ENCODE measurements at places on chromosomes 7 and 10.

DNA sequence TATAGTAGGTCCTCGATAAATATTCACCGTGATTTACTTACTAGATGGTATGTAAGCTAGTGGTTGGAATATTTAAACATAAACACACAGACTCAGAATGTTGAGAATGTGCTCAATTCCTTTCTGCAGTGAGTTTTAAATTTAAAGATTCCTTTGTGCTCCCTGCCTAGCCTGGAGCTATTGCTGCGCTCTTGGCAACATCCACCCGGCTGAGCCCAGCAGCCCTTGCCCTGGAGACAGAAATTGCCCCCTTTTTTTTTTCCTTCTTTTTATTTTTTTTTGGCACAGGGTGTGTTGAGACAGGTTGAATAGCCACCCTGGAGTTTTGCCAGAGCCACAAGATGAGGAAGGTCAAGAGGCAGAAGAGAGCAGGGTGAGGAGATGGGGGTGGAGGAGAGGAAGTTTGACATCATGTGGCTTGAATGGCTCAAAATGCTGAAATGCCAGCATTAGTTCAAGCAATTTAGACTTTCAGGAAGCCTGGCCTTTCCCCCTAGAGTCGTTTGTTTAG is 180.8 kb downstream of the PRKCQ start:
- no peak for DNase-seq

- no peak for DNase-seq
Observed at GRCh38 chr7:37441386-37441760, 7.3 kb downstream of the ELMO1 start.

GRCh38 chr7:43199371-43200160 is 87.1 kb downstream of the HECW1 start:
- DNase-seq = no peak

- no peak for DNase-seq
Observed at GRCh38 chr7:44078521-44078920, 3.8 kb downstream of the POLM start.

DNA sequence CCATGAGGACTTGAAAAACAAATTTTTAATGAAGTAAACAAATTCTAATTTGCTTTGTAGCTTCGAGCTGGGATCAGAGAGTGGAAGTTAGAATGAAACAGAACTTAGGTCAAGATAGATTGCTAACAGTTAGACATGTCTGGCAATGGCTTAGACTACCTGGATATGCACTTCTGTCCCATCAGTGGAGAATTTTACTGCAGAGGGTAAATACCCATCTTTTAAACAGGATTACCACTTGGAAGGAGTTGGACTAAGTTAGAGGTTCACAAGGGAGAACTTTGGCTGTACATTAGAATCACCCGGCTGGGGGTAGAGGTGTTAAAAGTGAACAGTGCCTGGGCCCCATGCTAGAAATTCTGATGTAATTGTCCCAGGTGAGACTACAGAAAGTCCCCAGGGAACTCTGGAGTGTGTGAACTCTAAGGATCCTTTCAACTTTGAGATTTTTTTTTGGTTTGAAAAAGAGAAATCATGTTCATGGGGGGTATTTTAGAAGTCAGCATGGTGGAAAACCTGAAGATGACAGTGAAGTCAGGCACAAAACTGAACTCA is 35.5 kb downstream of the ENTPD1 start:
- DNase-seq = no peak

- DNase-seq = no peak
Observed at GRCh38 chr10:103792547-103792946, 62.8 kb downstream of the SH3PXD2A start.

- no peak for DNase-seq
Observed at GRCh38 chr10:21750424-21750823, 216.4 kb downstream of the MLLT10 start.

GRCh38 chr7:46812101-46812675 is 769.7 kb downstream of the TNS3 start:
- no peak for DNase-seq

GRCh38 chr10:77717336-77717735 is 79.7 kb upstream of the KCNMA1 start:
- no peak for DNase-seq

DNA sequence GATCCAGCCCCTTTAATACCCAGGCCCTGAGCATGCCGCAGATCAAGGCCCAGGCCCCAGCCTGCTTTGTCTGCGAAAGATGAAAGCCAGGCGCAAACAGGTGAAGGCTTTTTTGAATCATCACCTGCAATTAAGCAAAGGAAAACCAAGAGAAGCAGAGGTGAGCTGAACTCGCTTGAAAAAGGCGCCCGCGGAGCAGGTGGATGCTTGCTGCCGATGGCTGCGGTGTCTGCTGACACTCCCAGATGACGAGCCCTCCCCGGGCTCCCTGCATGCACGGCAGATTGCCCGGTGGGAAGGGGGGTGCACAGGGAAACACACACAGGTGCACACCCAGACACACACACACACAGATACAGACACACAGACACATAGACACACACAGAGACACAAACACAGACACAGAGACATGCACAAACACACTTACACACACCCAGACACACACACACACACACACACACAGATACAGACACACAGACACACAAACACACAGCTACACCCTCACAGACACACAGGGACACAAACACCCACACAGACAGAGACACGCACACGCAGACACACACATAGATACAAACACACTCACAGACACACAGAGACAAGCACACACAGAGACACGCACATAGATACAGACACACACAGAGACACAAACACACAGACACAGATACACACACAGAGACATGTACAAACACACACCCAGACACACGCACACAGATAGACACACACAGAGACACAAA is 142.6 kb upstream of the RNF32 start:
- DNase-seq = peak; percentile 5

- DNase-seq = no peak
Observed at GRCh38 chr7:28595801-28596200, 183.5 kb downstream of the CREB5 start.

- no peak for DNase-seq
Observed at GRCh38 chr10:71231206-71231605, 18.8 kb downstream of the UNC5B start.

All from NCI-H2081 (cell line).